AG08396 (cell line): ENCODE measurements at places on chromosomes 6 and 20.

- DNase-seq, result no peak
Measured at GRCh38 chr20:56769921-56770600, 141.0 kb downstream of the TFAP2C start.

DNA sequence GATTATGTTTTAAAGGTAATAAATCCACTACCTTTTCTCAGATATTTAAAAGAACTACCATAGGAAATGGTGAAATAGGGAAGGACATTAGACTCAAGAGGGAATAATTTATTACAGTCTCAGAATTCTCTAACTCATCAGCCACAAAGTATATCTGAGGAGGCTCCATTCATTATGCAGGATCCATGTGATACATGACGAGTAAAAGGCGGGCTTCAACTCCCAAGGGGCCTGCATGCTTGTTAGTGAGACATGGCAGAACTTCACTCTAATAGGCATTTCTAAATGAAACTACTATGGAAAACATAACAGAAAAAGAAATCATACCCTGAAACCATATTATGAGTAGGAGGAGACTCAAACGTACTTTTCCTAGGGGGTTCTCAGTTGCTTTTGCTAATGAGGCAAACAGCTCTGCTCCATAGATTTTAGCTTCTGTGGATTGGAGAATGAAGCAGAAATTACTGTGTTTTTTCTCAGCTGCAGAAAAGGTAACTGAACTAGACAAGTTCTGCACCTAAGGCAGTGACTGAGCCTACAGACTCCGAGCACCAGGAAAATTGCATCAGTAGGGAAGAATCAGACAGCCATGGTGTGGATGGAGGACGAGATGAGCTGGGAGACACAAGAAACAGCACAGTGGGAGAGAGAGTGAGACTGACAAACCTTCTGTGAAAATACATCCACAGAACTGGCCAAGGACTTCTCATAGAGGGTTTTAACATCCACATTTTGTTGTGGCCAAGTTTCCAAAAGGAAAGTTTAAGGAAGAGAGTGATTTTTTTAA lies 254.6 kb upstream of the PRDM1 start:
- no peak for DNase-seq

DNA sequence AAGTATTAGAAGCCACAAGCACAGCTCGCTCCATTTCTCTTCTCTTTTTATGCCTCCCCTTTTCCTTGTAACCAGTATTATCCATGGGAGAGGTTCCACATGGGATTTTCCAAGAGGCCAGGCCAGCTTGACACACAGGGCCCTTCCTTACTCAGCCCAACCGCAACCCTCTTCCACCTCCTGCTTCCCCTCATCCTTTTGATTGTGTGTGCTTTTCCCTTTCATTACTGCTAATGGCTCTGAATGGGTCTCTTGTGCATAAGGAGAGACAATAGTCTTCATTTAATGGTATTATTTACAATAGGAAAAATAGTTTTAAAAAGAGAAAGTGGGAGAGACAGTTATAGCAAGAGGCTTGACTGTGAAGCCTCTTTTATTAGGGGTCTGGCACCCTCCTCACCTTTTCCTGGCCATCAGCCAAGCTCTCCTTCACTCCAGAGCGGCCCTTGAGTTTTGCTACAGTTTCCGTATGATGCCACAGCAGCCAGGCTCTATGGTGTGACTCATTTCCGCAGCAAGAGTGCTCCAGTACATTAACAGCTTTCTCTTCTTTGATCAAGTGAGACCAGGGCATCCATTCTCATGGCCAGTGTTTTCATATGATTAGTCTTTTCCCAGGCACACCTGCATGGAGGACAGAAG lies 579.5 kb downstream of the TFAP2B start:
- DNase-seq, result no peak

DNA sequence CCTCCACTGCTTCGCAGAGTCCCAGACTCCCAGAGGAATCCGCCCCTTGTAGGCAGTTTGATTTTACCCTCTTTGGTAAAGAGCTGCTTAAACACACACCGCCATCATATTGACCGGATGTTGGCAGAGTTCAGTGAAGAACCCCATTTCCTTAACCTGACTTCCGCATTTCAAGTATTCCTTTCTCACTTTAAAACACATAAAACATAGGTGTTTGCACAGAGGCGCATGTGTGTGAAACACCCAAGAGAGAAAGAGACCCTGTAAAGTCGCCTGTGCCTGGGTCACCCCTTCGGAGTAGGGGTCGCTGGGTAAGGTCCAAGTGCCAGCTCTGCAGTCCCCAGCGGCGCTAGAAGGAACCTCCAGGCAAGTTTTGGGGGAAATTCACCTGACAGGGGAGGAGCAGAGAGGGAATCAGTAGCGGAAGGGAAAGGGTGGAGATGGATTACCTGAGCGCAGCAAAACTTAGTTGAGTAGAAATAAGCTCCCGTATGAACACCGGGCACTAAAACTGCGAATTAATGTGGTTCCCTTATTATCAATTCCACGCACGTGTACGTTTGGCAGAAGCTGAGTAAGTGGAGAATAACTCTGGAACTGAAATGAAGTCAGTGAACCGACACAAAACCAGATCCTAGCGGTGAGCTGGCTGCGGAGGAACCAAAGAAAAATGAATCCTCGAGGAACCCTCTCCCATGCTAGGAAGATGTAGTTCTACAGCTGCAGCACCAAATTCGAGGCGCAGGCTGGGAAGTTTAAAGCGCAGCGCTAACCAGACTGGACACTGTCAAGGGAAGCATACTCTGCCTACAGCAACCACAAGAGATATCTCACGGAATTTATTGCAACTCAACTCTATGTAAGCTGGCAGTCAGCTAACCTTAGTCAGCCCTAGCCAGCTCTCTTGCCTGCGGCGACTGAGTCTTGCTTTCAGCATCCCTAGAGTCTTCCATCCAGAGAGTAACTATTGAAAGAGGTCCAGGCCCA lies 3.5 kb upstream of the HTR1B start:
- peak; percentile 27 for DNase-seq

- DNase-seq, result no peak
Measured at GRCh38 chr20:10543480-10543879, 108.4 kb downstream of the SLX4IP start.

DNA sequence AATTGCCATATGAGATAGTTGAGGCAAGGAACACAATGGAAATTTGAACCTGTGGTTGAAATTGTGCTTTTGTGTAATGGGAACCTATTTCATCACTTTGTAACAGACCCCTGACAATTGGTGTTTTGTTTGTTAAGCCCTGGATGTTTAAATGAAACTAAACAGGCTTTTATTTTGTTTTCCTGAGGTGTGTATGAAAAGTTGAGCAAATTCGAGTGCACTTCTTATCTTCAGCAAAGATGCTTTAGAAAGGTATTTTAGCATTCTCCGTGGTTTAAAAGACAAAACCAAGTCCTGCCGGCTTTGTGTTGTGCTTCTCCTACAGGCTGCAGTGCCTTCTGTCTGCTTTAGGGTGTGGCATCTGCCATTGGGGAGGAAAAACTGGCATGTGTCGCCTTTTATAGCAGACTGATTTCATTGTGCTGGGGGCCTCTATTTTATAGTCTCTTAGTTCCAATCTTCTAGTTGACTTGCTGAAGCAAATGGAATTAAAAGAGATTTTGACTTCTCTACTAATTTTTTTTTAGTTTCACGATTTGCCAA lies 2.2 kb upstream of the ARID1B start:
- DNase-seq, result no peak

GRCh38 chr6:29680416-29680815 lies 536 bp downstream of the ZFP57 start:
- no peak for DNase-seq
